ENCODE measurements at places on chromosomes 3 and 15.

GRCh38 chr3:162884373-162884772 lies 1387.8 kb downstream of the OTOL1 start:
- DNase-seq, result no peak

DNA sequence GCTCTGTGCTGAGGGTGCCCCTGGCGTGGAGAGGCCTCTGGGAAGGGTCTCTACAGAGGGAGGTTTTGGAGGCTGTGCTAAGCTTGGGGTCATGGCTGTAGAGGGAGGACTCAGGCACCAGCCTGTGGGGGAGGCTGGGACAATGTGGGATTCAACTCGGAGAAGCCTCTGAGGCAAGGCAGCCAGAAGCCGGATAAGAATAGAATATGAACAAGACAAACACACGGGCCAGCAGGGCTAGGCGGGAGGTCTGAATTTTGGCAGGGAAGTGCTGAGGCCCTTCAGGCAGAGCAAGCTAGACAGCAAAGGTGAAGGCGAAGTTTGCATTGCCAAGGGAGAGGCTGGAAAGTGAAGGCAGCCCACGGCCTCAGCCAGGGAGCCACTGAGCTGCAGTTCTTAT lies 612.1 kb upstream of the NR2F2 start:
- no peak for DNase-seq

GRCh38 chr3:39232859-39233258 lies 40.5 kb upstream of the XIRP1 start:
- DNase-seq, result no peak

DNA sequence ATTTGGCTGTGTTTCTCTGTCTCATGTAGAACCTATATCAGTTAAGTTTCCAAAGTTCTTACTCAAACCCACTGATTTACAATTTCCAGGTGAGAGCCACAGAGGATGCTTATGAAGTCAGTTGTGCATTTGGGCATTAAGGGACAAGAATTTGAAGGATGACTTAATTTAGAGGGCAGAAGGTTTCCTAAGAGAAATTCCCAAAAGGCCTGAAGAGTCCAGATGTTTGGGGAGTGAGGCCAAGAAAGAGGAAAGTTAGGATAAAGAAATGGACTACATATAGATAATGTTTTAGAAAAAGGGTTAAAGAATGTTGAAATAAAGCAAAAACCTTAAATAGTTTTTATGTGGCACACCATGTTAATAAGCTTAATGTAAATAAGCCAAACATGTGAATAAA lies 338.7 kb upstream of the GRM7 start:
- DNase-seq, result no peak

DNA sequence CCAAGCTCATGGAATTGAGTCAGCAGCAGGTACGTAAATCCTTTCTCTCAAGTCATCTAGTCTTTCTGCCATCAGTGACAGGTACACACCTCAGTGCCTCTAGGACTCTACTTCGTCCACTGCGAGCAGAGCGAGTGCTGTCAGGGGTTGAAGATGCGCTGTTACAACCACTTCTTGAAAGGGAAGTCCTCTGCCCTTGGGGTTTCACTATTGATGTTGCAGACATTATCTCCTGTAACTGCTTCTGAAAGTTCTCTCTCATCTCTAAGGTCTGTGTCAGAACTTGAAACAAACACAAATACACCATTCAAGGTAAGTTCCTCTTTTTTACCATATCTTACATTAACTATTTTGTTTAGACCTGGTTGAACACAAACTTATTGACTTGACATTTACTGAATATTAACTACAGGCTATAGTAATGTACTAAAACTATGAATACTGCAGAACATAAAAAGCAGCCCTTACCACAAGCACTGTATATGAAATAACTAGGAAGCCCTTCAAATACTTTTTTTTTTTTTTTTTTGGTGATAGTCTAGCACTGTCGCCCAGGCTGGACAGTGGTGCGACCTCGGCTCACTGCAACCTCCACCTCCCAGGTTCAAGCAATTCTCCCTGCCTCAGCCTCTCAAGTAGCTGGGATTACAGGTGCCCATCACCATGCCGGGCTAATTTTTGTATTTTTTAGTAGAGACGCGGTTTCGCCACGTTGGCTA lies 41.5 kb downstream of the TOPBP1 start:
- DNase-seq, result no peak

DNA sequence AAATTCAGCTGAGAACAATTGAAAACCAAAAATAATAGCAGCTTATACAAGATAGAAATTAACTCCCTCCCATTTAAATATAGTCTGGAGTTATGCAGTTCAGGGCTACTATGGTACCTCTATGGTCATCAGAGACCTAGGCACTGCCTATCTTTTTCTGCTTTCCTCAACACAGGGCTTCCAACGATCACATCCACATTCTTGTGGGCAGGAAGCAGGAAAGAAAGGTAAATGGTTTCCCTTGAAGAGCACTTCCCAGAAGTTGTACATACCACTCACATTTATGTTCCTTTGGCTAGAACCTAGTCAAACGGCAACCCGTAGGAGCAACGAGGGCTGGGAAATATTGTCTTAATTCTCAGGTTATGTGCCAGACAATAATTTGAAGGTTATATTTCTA lies 197.7 kb upstream of the PRICKLE2 start:
- DNase-seq, result no peak

- no peak for DNase-seq
Observed at GRCh38 chr3:160330690-160331089, 68.3 kb downstream of the IFT80 start.

Data from CD8-positive, alpha-beta T cell (primary cell).